ENCODE measurements at places on chromosomes 2 and 18. TPM values are rescaled to one million over a fixed set of nuclear protein-coding genes. Genes with fewer than 3 reads are reported as not detected.

GRCh38 chr2:118822015-118822414 is 25.4 kb downstream of the EN1 start:
- no peak overlapping the region for H3K27ac ChIP-seq
- H3K4me1 ChIP-seq: no peaks in the 10 kb centered on the region
- peaks cover 37% of the 10 kb centered on the region for H3K27me3 ChIP-seq
- H3K4me3 ChIP-seq: no peak overlapping the region
- H3K36me3 ChIP-seq: no peaks in the 10 kb centered on the region
- DNase-seq: no peak

The NEU2 gene
- total RNA-seq: not detected

- H3K27ac ChIP-seq: no peak overlapping the region
- no peak overlapping the region for H3K4me3 ChIP-seq
- no peaks in the 10 kb centered on the region for H3K4me1 ChIP-seq
- no peaks in the 10 kb centered on the region for H3K27me3 ChIP-seq
- DNase-seq: no peak
- no peaks in the 10 kb centered on the region for H3K36me3 ChIP-seq
These were observed 103.8 kb upstream of the ALKAL2 start for GRCh38 chr2:391696-392095.

The GEN1 gene
- total RNA-seq: 10.8 TPM

- no peak overlapping the region for H3K27ac ChIP-seq
- H3K36me3 ChIP-seq: no peaks in the 10 kb centered on the region
- peaks cover 3% of the 10 kb centered on the region for H3K27me3 ChIP-seq
These were observed 73.6 kb downstream of the NPAS2 start for GRCh38 chr2:100893392-100894104.

The GRB14 gene
- not detected for total RNA-seq

- H3K4me3 ChIP-seq: no peak overlapping the region
- peaks cover 6% of the 10 kb centered on the region for H3K4me1 ChIP-seq
- no peak overlapping the region for H3K27ac ChIP-seq
- H3K36me3 ChIP-seq: no peaks in the 10 kb centered on the region
These were observed 126.8 kb downstream of the PXDN start for GRCh38 chr2:1617425-1618021.

GRCh38 chr18:21129566-21130216 is 18.1 kb upstream of the ROCK1 start:
- H3K4me3 ChIP-seq: peak overlapping the region; percentile 38
- peaks cover 50% of the 10 kb centered on the region for H3K4me1 ChIP-seq
- DNase-seq: peak; percentile 90
- no peaks in the 10 kb centered on the region for H3K36me3 ChIP-seq
- H3K27me3 ChIP-seq: no peaks in the 10 kb centered on the region
- peak overlapping the region; percentile 56 for H3K27ac ChIP-seq

The MARCO gene
- not detected for total RNA-seq

The TDRD15 gene
- not detected for total RNA-seq

- H3K4me3 ChIP-seq: peak overlapping the region; percentile 97
- no peaks in the 10 kb centered on the region for H3K36me3 ChIP-seq
- no peak for DNase-seq
- H3K4me1 ChIP-seq: peaks cover 30% of the 10 kb centered on the region
- H3K27ac ChIP-seq: peak overlapping the region; percentile 97
These were observed 905 bp upstream of the NUP35 start for GRCh38 chr2:183123117-183123958.

The RBMS1 gene
- total RNA-seq: 92.7 TPM

DNA sequence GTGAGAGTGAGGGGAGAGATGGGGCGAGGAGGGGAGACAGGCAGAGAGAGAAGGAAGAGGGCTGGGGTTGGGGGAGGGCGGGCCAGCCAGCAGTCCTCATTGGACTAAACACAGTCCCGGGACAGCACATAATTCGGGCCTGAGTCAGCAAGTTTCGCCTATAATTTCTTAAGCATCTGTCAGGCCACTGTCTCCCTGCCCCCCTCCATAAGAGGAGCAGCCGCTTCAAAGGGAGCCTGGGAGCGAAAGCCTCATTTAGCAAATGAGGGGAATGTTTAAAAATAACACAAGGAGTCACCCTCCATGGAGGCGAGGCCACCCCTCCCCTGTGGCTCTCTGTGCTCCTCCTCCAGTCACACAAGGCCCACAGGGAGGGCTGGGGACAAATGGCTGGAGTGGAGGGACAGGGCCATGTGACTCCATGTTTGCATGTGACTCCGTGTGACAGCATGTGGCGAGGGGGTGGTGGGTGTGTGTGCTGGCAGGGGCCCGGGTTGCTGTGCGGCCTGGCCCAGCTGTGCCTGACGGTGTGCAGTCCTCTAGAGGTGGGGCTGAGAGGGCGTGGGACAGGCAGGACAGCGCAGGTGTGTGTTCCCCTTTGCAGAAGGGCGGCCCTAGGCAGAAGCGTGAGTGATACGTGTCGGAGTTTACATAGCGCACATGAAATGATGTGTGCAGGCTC is 162.4 kb downstream of the CELF4 start:
- peaks cover 2% of the 10 kb centered on the region for H3K27me3 ChIP-seq
- peaks cover 38% of the 10 kb centered on the region for H3K4me1 ChIP-seq
- H3K27ac ChIP-seq: peak overlapping the region; percentile 94
- H3K4me3 ChIP-seq: peak overlapping the region; percentile 44
- no peaks in the 10 kb centered on the region for H3K36me3 ChIP-seq
- peak; percentile 95 for DNase-seq

The TMEM163 gene
- total RNA-seq: not detected

DNA sequence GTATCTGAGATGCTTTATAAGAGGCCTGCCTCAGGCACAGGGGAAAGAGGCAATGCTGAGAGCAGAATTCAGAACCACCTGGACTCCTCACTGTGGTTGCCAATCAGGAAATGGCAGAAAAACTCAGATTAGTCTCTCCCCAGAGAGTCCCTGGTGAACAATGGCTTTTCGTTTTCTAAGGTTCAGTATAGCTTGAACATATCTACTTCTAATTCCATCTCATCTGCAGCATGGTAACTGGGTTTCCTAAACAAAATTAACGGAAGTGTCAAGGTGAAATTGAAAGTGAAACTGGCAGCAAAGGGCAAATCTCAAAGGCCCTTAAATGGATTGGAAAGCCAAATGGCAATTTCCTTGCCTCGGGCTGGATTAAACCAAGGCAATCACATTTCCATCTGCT is 480.2 kb upstream of the ACVR2A start:
- H3K27me3 ChIP-seq: no peaks in the 10 kb centered on the region
- no peaks in the 10 kb centered on the region for H3K36me3 ChIP-seq
- H3K4me1 ChIP-seq: no peaks in the 10 kb centered on the region
- DNase-seq: no peak
- H3K27ac ChIP-seq: no peak overlapping the region

- no peak overlapping the region for H3K27ac ChIP-seq
- no peak for DNase-seq
- H3K27me3 ChIP-seq: no peaks in the 10 kb centered on the region
These were observed 610.2 kb upstream of the SYT4 start for GRCh38 chr18:43887491-43887890.

GRCh38 chr2:225354281-225354774 is 45.2 kb upstream of the NYAP2 start:
- 0 out of 2 replicates have a peak overlapping the region, but pooled peaks have one; percentile 14 for H3K27ac ChIP-seq
- H3K4me1 ChIP-seq: peaks cover 14% of the 10 kb centered on the region
- peak; percentile 33 for DNase-seq
- no peak overlapping the region for H3K4me3 ChIP-seq
- H3K36me3 ChIP-seq: no peaks in the 10 kb centered on the region
- peaks cover 1% of the 10 kb centered on the region for H3K27me3 ChIP-seq

GRCh38 chr2:238131761-238132462 is 6.6 kb upstream of the KLHL30 start:
- H3K27ac ChIP-seq: no peak overlapping the region
- no peak for DNase-seq
- no peaks in the 10 kb centered on the region for H3K4me1 ChIP-seq
- no peak overlapping the region for H3K4me3 ChIP-seq
- H3K36me3 ChIP-seq: no peaks in the 10 kb centered on the region

The PIEZO2 gene
- not detected for total RNA-seq

- H3K36me3 ChIP-seq: no peaks in the 10 kb centered on the region
- no peaks in the 10 kb centered on the region for H3K4me1 ChIP-seq
- DNase-seq: no peak
- H3K27me3 ChIP-seq: peaks cover 2% of the 10 kb centered on the region
- no peak overlapping the region for H3K4me3 ChIP-seq
These were observed 550.8 kb upstream of the ZNF804A start for GRCh38 chr2:184047536-184047935.

The KCNS3 gene
- total RNA-seq: 1.3 TPM

DNA sequence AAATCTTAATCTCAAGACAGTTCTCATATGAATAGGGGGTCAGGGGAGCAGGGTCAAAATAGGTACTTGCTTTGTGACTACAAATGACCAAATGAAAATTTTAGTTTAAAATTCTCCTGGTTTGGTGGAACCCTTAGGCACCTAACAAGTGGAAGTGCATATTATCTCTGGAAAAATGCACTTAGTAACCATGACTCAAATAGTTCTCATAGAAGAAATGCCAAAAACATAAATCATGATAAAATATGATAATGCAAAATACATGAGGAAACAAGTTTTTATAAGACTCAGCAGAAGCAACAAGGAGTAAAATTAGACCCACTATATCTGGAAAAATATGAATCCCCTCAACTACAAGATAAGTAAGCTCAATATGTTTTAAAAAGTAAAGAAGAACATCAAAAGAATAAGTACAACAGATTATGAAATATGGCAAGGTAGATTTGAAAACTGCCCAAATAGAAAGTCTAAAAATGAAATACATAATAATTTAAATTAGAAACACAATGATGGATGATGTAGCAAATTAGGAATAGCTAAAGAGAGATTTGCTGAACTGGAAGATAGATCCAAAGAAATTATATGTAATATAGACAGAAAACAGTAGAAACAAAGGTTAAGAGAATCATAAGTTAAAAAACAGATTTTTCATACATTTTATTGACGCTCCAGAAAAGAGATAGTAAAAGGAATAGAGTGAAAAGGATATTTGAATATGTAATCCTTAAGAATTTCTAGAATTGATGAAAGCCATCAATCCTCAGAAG is 308.3 kb downstream of the SETBP1 start:
- peaks cover 15% of the 10 kb centered on the region for H3K4me1 ChIP-seq
- DNase-seq: peak; percentile 13
- no peak overlapping the region for H3K4me3 ChIP-seq
- peaks cover 6% of the 10 kb centered on the region for H3K36me3 ChIP-seq
- H3K27me3 ChIP-seq: peaks cover 1% of the 10 kb centered on the region

DNA sequence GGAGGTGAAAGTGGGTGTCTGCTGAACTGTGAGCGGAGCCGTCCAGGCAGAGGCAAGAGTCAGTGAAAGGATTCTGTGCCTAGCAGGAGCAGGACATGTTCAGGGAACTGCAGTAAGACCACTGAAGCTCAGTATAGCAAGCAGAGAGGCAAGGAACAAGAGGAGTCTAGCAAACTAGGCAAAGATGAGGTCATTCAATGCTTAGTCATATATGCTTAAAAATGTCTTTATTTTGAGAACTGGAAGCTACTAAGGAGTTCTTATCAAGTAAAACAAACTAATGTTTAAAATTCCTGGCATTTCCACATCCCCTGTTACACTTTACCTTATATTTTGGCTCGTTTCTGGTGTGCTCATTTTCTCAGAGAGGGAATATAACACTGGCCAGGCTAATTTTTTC is 913.4 kb downstream of the CBLN2 start:
- H3K27me3 ChIP-seq: no peaks in the 10 kb centered on the region
- no peaks in the 10 kb centered on the region for H3K4me1 ChIP-seq
- H3K4me3 ChIP-seq: no peak overlapping the region
- no peak for DNase-seq
- H3K27ac ChIP-seq: no peak overlapping the region

GRCh38 chr18:21741562-21742314 is 1.1 kb downstream of the MIB1 start:
- no peak for DNase-seq
- H3K27me3 ChIP-seq: peaks cover 3% of the 10 kb centered on the region
- peaks cover 23% of the 10 kb centered on the region for H3K36me3 ChIP-seq
- H3K27ac ChIP-seq: peak overlapping the region; percentile 71
- peaks cover 33% of the 10 kb centered on the region for H3K4me1 ChIP-seq

GRCh38 chr2:208441951-208442350 is 35.4 kb downstream of the PTH2R start:
- DNase-seq: no peak
- H3K4me1 ChIP-seq: no peaks in the 10 kb centered on the region
- H3K36me3 ChIP-seq: no peaks in the 10 kb centered on the region
- H3K4me3 ChIP-seq: no peak overlapping the region
- peaks cover 2% of the 10 kb centered on the region for H3K27me3 ChIP-seq

Measured in HFFc6 (cell line).